Cardiac septum (tissue), 1 donor: ENCODE measurements at places on chromosomes 4 and X.

- DNase-seq, result no peak
Observed at GRCh38 chr4:156615066-156615531, 356.5 kb downstream of the PDGFC start.

DNA sequence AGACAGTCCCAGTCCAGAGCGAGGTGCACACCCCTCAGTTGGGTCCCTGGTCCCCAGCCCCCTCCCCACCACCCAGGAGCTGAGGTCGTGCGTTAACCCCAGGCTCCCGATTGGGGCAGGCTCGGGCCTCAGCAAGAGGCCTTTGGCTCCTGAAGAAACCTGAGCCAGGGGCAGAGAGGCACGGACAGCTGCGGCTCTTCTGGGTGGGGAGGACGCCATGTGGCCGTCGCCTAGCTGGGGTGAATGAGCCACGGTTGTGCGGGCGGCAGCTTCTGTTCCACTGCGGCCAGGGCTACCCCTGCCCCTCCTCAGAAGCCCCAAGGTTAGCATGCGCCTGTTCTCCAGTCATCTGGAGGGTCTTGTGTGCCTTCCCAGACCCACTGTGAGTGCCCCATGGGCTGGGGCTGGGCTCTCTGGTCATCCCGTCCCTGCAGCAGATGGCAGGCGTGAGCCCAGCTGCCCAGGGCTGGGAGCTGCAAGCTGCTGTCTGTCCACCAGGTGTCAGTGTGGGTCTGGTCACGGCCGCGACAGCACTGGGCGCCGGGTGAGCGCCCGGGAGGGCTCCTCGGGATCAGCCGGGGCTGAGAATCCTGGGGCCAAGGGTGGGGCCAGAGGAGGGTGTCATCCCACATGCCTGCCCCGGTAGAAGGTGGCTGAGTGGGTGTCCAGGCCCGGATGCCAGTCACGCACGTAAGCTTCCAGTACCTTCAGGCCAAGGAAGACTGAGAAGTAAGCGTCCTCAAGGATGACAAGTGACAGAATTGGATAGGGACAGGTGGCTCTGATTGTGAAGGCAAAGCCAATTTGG lies 21.9 kb downstream of the ATP2B3 start:
- peak; percentile 86 for DNase-seq

GRCh38 chr4:77488882-77489281 lies 116.7 kb upstream of the CXCL13 start:
- no peak for DNase-seq

- DNase-seq, result no peak
Observed at GRCh38 chrX:76407795-76408194, 19.7 kb upstream of the MAGEE1 start.

GRCh38 chr4:177386278-177386815 lies 55.9 kb downstream of the AGA start:
- no peak for DNase-seq

- DNase-seq, result peak; percentile 70
Observed at GRCh38 chr4:1061056-1061700, 49.8 kb downstream of the FGFRL1 start.

DNA sequence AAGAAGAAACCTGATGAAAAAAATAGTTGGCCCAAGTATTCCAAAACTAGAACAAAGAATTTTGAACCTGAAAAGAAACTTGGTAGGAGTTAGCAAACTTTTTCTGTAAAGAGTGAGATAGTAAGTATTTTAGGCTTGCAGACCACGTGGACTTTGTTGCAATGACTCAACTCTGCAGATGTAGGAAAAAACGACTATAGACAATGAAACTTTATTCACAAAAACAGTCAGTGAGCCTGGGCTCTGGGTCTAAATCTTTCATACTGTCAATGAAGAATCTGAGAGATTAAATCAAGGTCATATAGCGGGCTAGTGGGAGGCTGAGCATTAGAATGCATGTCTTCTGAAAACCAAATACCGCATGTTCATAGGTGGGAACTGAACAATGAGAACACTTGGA lies 23.0 kb downstream of the SH3D19 start:
- DNase-seq, result no peak

DNA sequence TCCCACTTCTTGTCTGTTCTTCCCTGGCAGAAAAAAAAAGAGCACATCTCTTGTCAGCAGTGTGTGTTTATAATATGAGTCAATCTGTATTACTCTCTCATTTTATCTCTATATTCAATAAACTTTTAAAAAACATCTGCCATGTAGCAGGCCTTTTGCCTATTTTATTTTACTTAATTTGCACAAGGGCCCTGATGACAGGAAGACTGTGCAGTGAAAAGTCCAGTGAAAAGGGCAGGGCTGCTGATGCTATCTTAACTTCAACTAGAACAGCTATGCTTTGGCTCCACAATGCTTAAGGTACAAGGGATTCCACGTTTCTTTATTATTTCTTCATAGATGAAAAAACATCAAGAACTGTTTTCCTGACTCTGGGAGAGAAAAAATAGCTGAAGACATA lies 97.0 kb upstream of the DGKK start:
- DNase-seq, result no peak

DNA sequence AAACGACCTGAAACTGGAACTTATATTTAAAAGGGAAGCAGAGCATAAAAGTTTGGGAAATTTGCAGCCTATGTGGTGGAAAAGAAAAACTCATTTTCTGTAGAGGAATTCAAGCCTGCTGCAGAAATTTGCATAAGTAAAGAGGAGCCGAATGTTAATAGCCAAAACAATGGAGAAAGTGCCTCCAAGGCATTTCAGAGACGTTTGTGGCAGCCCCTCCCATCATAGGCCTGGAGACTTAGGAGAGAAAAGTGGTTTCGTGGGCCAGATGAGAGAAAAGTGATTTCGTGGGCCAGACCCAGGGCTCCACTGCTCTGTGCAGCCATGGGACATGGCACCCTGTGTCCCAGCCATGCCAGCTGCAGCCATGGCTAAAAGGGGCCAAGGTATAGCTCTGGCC lies 361.9 kb downstream of the PCDH19 start:
- no peak for DNase-seq

GRCh38 chrX:51568586-51568985 lies 50.1 kb downstream of the CENPVL3 start:
- DNase-seq, result no peak

GRCh38 chrX:108268434-108269080 lies 169.7 kb downstream of the COL4A6 start:
- no peak for DNase-seq

DNA sequence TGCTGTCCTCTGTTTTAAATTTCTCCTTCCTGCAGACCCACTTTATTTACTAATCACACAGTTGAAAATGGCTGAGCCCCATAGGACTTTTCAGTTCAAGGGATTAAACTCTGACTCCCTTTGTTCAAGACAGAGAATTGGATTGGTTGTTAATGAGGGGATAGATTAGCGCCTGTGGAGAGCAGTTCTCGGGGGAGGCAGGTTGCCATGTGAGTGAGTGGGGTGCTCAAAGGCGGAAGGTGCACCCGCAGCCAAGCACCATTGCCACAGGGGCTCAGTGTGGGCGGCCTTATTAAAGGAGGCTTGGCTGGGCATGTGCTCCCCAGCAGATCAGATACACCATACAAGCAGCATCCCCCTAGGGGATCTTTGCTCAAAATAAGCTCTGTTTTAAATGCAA lies 7.9 kb upstream of the CBR4 start:
- no peak for DNase-seq

GRCh38 chrX:24493740-24494581 lies 28.9 kb downstream of the PDK3 start:
- DNase-seq, result no peak

DNA sequence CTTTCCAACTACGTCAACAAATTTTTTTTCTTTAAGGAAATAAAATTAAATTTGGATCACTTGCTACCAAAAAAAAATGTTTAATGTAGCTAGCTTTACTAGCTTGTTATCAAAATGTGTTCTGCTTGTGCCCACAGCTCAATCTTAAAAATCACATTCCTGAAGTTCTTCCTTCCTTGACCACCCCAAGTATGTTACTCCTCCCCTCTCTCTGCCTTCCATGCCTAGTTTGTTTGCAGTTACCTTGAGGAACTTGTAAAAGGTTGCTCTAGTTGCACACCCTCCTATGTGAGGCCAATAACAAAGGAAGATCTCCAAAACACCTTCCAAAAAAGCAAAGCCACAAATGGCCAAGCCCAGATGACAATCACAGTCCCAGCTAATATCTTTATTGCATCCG lies 19.6 kb upstream of the TMEM184C start:
- no peak for DNase-seq

DNA sequence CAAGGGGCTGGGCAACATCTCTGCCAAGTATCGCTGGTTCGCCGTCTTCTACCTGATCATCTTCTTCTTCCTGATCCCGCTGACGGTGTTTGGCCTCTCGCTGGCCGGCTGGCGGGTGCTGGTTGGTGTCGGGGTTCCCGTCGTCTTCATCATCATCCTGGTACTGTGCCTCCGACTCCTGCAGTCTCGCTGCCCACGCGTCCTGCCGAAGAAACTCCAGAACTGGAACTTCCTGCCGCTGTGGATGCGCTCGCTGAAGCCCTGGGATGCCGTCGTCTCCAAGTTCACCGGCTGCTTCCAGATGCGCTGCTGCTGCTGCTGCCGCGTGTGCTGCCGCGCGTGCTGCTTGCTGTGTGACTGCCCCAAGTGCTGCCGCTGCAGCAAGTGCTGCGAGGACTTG lies 20.6 kb downstream of the SLC34A2 start:
- DNase-seq, result no peak

GRCh38 chr4:168138143-168138542 lies 45.8 kb downstream of the ANXA10 start:
- DNase-seq, result no peak

DNA sequence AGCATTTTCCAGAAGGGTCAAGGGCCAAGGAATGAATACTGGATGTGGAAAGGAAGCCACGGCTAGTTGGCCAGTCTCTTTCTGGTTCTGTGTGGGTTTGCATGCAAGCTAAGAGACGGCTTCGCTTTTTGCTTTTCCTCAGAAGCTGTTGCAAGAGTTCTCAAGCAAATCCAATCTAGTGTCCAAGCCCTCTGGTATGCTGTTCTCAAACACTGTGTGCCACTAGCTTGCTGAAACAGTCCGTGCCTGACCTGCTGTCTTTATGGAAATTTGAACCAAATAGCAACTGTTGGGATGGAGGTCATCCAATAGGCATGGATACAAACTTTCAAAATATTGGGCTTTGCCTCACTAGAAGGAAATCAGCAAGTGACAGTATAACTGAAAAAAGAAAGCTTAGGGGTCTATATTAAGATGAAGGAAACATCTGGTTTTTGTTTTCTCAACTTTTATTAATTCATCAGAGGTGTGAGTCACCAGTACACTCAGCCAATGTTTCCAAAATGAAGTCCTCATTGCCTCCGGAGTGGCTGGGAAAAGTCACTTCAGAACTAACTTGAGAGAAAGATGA lies 70.5 kb downstream of the SLC9A6 start:
- no peak for DNase-seq

DNA sequence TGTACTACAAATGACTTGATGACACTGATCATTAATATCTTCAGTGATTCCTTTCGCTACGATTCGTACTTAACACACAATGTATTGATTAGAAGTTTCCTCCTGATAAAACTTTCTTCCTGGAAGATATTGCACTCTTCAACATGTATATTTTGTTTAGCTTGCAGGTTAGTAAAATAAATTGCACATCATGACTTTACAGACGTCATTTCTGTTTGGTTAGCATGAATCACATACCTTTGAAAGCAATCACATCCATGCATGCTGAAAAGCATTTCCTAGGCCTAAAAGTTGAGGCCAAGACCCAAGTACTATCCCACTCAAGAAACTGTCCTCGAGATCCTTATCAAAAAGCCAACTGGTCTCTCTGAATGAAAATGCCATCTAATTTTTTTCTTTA lies 1841.0 kb upstream of the PCDH7 start:
- DNase-seq, result no peak

- no peak for DNase-seq
Observed at GRCh38 chr4:150192986-150193385, 114.7 kb downstream of the DCLK2 start.

- no peak for DNase-seq
Observed at GRCh38 chr4:87919941-87920340, 55.6 kb upstream of the SPP1 start.

DNA sequence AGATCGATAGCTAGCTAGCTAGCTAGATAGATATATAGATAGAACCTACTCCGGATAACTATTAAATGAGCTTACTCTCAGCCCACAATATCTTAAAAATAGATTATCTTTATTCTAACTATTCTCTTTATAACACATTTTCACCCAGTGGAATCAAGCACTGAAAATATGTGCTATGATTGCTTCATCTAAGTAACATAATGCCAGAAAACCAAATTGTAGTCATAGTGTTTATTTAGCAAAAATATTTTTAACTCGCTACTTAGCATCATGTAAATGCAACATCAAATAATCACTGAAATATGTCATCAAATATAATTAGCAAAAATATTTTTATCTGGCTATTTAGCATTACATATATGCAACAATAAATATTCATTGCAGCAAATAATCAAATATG lies 1.5 kb downstream of the TMEM156 start:
- DNase-seq, result no peak

- no peak for DNase-seq
Observed at GRCh38 chr4:650951-651883, 22.9 kb downstream of the ATP5ME start.

GRCh38 chr4:154344686-154345085 lies 146.9 kb downstream of the DCHS2 start:
- DNase-seq, result no peak

DNA sequence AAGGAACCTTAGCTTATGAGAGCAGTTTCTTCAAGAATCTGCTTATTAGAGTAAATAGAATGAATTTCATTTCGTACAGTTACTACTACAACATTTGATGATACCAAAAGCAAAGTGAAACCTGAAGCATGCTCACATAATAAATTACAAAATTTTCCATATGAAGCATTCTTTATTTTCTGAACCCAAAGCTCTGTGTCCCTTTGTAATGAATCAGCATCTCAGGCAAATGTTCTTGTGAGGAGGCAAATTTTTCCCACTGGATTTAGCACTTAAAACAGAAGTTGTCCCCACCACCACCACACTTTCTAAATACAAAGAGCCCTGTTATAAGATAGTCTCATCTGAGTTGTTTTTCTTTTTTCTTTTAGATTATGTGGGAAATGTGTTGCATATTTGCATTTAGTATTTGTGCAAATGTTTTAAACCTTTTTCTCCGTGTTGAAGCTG lies 70.7 kb upstream of the NFKB1 start:
- DNase-seq, result no peak

- DNase-seq, result no peak
Observed at GRCh38 chr4:107183155-107183774, 147.2 kb upstream of the DKK2 start.

DNA sequence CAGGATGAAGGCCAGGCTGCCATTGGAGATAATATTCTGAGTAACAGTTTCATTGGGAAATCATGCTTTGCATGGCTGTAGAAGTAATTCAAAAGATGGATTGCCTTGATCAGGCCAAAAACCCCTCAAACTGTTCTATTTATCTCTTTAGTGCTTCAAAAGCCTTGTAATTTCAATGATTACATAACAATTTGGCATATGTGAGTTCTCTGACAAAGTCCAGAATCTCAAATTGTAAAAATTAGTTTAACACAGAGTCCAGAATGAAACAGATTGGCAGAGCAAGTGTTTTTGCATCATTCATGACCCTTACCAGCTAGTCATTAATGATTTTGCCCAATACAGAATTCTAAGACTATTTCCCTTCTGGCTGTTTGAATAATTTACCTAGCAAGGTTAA lies 347.3 kb downstream of the SPRY1 start:
- no peak for DNase-seq

- no peak for DNase-seq
Observed at GRCh38 chrX:116873671-116874070, 410.9 kb upstream of the CT83 start.
